MG63 (cell line): ENCODE measurements at places on chromosomes 1 and 21. TPM values are rescaled to one million over a fixed set of nuclear protein-coding genes. Genes with fewer than 3 reads are reported as not detected.

DNA sequence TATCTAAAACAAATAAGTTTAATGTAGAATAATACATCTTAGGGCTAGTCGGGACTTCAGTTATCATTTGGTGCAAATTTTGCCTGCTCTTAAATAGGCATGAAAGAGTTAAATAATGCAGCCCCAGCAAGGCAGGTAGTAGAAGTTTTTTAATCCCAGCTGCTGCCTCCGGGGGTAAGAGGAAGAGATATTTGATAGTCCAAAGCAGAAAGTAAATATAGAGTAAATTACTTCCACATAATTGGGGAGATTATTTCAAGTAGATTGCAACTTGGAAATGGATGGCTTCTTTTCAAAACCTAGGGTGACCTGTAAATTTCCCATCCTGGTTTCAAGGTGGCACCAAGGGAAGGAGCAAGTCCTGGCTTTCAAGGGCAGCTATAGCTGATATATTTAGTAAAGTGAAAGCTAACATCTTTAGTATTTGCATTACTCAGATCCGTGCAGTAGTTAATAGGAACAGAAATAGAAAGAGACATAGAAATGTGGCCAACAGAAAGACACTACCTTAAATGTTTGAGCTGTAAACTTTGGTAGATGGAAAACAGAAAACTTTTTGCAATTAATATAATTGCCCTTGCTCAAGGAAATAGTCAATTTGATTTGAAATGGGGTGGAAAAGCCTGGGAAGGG is 109.1 kb downstream of the LMO4 start:
- DNase-seq: no peak

DNA sequence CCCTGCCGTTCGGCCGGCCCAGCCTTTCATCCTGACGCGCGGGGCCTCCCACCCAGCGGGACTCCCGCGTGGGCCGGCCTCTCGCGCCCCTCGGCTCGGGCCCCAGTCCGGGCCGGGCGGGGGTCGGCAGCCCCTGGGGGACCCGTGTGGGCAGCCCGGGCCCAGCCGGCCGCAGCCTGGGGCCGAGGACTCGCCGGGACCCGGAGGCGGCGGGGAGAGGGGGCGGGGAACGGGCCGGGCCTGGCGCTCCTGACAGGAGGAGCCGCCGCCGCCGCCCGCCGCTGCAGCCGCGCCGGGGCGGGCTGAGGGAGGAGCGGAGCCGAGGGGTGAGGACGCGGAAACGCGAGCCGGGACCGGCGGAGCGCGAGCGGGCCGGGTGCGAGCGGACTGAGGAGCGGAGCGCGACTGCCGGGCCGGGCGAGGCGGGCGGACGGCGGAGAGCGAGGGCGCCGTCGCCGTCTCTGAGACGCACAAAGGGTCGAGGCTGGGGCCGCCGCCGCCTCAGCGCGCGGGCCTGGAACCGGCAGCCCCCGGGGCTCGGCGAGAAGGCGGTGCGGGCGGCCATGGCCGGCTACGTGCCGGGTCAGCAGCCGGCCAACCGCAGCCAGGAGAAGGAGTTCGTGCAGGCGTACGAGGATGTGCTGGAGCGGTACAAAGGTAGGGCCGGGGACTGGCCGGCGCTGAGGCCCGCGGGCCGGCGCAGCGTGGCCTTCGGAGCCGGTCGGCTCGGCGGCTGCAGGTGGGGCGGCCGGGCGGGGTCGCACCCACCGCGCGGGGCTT is 79.1 kb downstream of the NDUFS5 start:
- DNase-seq: peak; percentile 79

- DNase-seq: no peak
Observed at GRCh38 chr1:90622666-90623065, 94.4 kb downstream of the BARHL2 start.

Gene CFAP74
- total RNA-seq: 0.20 TPM in 1 of 2 replicates, not detected in the other

- DNase-seq: no peak
Observed at GRCh38 chr1:60394436-60394835, 320.9 kb upstream of the C1orf87 start.

Gene KRTAP13-2
- not detected in 2 replicates for total RNA-seq

Gene BEND5
- not detected in 2 replicates for total RNA-seq

- peak; percentile 65 for DNase-seq
Observed at GRCh38 chr1:54996359-54996868, 2.3 kb upstream of the BSND start.

DNA sequence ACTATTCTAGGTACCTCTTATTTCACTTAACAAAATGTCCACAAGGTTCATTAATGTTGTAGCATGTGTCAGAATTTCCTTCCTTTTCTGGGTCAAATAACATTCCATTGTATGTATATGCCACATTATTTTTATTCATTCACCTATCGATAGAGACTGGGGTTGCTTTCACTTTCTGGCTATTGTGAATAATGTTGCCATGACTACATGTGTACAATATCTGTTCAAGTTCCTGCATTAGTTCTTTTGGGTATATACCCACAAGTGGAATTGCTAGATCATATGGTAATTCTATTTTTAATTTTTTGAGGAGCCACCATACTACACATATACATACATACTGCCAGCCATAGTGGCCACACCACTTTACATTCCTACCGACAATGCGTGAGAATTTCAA is 158.4 kb downstream of the ZZZ3 start:
- no peak for DNase-seq

Gene MIXL1
- total RNA-seq: not detected in 2 replicates

Gene ETV3L
- not detected in 2 replicates for total RNA-seq

GRCh38 chr1:244054924-244055263 is 3.8 kb downstream of the ZBTB18 start:
- no peak for DNase-seq

GRCh38 chr1:110135666-110136065 is 14.6 kb upstream of the SLC6A17 start:
- DNase-seq: peak; percentile 83

Gene TGFB2
- total RNA-seq: 0.05 and 0.92 TPM in 2 replicates

GRCh38 chr21:41483415-41483814 is 24.5 kb downstream of the TMPRSS2 start:
- no peak for DNase-seq

- DNase-seq: no peak
Observed at GRCh38 chr1:192903142-192903541, 94.3 kb downstream of the RGS2 start.

GRCh38 chr21:29961291-29962027 is 21.7 kb upstream of the GRIK1 start:
- DNase-seq: no peak

DNA sequence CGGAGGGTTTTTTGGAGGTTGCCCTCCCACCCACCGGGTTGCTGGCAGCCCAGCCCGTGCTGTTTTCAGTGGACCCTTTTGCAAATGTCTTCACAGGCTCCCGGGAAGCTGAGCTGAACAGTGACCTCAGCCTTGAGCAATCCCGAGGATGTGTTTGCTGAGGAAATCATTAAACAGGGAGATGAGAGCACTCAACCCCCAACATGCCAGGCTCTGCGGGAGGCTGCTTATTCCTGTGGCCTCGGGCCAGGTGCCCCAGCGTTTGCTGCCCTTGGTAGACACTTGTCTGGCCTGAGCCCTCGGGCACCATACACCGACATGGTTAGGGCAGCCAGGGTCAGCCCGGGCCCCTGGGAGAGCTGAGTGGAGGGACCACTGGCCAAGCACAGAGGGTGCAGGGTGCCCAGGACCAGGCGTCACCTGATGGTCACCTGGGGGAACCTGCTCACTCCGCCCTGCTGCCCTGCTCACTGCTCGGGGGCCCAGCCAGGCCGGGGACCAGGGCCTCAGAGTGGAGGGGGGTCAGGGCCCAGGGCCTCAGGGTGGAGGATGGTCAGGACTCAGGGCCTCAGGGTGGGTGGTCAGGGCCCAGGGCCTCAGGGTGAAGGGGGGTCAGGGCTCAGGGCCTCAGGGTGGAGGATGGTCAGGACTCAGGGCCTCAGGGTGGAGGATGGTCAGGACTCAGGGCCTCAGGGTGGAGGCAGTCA is 42.5 kb upstream of the POFUT2 start:
- DNase-seq: peak; percentile 95

- peak; percentile 83 for DNase-seq
Observed at GRCh38 chr1:228015276-228016180, 8.7 kb downstream of the WNT3A start.

DNA sequence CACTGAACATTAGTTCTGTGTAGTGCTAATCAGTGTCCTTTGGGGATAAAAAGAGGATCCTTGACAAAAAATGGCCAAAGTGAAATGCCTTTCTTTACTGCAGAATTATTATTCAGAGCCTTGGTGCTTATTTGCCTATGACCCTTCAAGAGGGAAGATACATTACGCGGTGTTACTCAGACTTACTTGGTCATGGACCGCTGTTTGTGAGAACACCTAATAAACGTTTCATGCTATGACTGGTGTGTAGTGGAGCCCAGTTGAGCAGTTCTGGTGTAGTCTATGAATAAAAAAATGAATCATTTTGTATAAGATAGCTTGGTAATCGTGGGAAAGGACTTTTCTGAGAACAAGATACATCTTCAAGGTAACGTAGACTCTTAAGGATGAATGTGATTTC is 8.3 kb downstream of the NFYC start:
- no peak for DNase-seq

DNA sequence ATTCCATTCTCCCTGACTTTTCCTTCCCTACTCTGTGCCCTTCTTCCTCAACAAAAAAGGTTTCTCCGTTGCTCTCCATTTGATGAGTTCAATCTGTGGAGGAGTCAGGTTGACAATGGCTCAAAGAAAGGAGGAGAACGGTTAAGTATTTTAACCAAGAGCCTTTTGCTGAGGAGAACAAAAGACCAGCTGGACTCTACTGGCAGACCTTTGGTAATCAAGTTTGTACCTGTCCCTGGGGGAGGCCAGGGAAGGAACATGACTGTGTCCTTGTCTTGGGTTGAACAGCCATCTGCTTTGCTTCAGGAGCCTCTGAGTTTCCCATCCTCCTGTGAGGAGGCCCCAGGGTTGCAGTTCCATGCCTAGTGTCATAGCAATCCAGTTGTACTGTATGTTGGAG is 29.9 kb downstream of the TTF2 start:
- DNase-seq: no peak

Gene LEMD1
- not detected in 2 replicates for total RNA-seq

- DNase-seq: no peak
Observed at GRCh38 chr1:62420214-62420613, 16.6 kb upstream of the USP1 start.

DNA sequence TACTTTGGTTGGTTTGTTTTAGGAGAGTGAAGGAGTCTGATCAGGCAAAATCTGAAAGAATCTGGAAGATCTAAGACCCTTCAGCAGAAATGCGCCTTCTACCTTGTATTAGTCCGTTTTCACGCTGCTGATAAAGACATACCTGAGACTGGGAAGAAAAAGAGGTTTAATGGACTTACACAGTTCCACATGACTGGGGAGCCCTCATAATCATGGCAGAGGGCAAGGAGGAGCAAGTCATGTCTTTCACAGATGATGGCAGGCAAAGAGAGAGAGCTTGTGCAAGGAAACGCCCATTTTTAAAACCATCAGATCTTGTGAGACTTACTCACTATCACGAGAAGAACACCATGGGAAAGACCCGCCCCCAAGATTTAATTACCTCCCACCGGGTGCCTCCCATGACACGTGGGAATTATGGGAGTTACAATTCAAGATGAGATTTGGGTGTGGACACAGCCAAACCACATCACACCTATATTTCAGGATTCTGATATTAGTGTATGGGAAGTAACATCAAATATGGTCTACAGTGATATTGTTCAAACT is 99.3 kb downstream of the GLUL start:
- no peak for DNase-seq

DNA sequence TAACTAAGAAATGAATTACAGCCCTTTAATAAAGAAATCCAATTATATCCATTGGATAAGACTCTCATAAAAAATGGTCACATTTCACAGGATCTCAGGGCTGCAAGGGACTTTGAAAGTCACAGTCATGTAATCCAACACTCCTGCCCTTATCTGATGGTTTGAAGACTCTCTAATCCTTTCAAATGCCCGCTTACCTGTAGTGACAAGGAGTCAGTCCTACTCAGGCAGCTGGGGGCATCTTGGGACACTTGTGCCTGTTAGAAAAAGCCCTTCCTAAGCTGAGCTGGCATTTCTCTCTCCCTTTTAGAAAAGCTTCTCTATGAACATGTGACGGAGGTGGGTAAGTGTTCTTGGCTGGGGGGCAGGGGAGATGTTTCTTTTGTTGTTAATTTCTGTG is 11.0 kb upstream of the ZNF691 start:
- no peak for DNase-seq

DNA sequence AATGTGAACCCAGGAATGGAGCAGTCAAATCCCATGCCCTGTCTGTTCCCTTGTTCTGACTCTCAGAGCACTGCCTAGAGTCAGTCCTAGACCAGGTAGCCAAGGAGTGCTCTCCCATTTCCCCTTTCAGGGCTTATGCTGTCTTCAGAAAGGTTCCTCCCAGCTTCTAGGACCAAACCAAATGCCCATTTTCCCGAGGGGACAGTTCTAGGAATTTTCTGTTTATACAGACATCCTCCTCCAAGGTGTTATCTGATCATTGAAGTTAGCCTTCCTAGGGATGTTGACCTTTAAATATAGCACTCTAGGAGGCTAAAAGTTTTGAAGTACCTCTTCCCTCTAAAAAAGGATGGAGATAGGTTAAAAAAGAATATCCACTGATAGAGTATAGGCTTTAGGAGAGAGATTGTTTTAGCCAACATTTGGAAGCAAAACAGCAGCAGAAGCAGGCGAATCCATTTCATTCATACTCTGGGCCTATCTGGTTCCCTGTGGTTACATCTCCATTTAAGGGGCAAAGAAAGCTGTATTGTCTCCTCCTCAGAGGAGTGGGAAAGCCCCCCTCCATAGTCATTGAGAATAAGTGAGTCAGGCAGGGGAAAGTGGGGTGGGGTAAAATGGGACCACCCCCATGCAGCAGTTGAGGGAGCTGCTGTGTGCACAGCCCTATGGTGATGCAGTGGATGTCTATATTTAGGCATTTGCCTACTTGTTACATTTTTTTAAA is 126.5 kb downstream of the SPATA46 start:
- no peak for DNase-seq

Gene FCAMR
- not detected in 2 replicates for total RNA-seq

Gene LIN28A
- not detected in 2 replicates for total RNA-seq

Gene EDN2
- total RNA-seq: 3.0 and 4.7 TPM in 2 replicates

DNA sequence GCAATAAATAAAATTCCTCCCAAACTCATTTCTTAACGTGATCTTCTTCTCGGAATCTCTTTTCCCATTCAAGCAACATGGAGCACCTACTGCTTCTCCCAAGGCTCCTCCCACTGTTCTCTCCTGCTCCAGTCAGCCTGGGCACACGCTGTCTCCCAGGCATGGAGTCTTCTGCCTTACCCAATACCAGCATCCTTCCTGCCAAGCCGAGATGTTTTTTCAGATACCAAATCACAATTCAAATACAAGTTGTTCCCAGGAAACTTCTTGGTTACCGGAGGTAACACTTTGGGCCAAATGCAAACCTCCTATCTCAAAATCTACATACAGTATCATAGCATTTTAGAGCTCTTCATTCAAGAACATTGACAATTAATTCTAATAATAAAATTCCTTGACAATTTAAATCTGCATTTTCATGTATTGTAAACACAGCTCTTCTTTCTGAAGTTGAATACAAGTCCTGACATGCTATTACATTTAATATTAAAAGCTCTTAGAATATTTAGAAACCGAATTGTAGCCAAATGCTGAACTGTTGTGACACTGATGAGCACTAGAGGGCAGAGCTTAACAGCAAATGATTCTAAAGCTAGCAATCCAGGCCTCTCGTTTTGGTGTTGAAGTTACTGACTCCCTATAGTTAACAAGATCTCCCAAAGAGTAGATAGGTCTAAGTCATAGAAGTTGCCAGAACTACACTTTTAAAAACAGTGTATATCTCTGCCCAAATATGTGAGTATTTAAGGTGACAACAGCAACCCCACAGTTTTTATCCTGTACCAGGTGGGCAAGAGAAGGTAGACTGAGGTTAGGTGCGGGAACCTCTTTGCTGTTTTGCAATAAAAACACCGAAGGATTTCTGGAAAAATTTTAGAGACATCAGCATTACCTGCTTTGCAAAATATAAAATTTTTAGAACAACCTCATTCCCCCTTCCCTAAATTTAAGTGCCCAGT is 52.3 kb downstream of the BCAR3 start:
- DNase-seq: no peak
